ENCODE measurements at places on chromosomes 7 and 10.
A peak's percentile ranks its signal among the peaks of the same experiment; 100 is the strongest.

- DNase-seq, result no peak
Observed at GRCh38 chr7:91342346-91342745, 78.1 kb downstream of the FZD1 start.

DNA sequence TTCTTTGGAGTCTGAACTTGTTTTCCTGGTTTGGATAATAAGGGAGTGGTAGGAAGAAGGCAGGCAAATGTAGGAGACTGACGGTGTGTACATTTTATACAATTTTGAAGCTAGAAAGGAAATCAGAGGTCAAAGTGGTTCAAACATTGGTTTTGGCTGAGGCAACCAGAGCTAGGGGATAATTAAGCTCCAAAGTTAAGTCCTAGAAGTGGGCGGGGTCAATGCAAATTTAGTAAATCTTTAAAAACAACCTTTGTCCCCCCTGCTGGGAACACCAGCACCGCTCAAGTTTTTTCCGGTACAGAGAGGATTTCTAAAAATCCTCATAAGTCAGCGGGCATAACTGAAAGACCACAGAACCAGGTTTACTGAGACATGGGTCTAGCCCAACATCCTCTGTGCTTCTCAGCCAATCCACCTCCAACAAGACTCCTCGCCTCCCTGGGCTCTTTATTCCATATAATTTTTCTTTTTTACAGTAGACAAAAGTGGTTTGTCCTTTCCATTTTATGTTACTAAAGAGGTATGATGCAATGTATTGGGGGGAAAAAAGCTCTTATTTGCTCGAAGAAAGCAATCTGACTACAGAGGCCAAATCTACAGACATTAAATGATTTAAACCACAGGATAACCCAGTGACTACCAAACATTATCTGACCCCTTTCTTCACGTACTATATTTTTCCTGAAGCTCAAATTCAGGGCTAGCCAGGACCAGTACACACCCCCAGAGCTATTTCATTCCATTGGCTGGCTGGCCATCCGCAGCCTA, 1.6 kb downstream of the GLUD1 start:
- peak; percentile 39 for DNase-seq

- no peak for DNase-seq
Observed at GRCh38 chr7:78684201-78684600, 769.3 kb downstream of the MAGI2 start.

- DNase-seq, result no peak
Observed at GRCh38 chr10:28711041-28711440, 33.7 kb downstream of the BAMBI start.

Data from fibroblast of the aortic adventitia (primary cell).